ENCODE measurements at places on chromosomes 6 and 20. TPM values are rescaled to one million over a fixed set of nuclear protein-coding genes. Genes with fewer than 3 reads are reported as not detected.
A peak's percentile ranks its signal among the peaks of the same experiment; 100 is the strongest.

DNA sequence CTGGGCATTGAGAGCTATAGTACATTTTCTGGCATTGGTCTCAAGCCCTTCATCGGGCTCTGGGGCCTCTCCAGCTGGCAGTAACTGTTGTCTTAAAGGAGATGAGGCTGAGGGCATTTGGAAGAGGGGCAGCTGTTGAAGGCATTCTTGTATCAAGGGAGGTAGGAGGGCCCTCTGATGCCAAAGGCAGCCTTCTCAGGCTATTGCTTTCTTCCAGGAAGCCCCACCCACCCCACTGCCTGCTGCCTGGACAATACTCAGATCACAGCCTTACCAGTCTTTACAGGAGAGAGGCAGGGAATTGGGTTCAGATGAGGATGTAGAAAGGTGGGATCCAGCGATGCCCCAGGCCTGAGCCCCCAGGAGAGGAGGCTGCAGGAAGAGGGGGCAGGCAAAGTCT, 46.0 kb downstream of the CPXM1 start:
- no peak for DNase-seq

GRCh38 chr6:49548613-49549304, 1.7 kb upstream of the C6orf141 start:
- DNase-seq, result no peak

- no peak for DNase-seq
These were observed 47.7 kb upstream of the TMEM244 start for GRCh38 chr6:129908858-129909257.

DNA sequence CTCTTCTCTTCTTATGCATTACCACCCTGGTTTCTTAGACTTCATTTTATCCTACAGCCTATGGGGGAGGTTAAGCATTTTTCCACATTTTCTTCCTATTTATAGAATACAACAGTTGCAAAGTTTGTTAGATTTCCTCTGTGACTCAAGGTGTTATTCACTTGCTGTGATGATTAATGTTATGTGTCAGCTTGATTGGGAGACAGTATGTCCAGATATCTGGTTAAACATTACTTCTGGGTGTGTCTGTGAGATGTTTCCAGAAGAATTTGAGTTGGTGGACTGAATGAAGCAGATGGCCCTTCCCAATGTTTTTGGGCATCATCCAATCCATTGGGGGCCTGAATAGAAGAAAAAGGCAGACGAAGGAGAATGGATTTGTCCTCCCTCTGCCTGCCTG, 131.3 kb downstream of the C6orf118 start:
- no peak for DNase-seq

- DNase-seq, result no peak
These were observed 57.6 kb upstream of the KCNQ5 start for GRCh38 chr6:72564231-72564630.

DNA sequence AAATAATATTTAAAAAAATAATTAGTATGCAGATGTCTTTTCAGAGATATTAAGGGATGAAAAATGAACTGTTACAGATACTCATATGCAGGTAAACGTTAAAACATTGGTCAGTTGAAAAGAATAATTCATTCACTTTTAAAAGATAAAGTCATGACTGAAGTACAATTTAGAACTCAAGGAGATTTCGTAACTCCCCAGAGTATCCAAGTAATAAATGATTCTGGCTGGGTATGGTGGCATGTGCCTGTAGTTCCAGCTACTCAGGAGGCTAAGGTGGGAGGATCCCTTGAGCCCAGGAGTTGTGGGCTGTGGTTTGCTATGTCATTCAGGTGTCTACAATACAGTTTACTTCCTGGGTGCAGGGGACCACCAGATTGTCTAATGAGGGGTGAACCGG, 122.3 kb upstream of the TMEM181 start:
- no peak for DNase-seq

GRCh38 chr20:24691901-24692351, 222.5 kb downstream of the SYNDIG1 start:
- no peak for DNase-seq

DNA sequence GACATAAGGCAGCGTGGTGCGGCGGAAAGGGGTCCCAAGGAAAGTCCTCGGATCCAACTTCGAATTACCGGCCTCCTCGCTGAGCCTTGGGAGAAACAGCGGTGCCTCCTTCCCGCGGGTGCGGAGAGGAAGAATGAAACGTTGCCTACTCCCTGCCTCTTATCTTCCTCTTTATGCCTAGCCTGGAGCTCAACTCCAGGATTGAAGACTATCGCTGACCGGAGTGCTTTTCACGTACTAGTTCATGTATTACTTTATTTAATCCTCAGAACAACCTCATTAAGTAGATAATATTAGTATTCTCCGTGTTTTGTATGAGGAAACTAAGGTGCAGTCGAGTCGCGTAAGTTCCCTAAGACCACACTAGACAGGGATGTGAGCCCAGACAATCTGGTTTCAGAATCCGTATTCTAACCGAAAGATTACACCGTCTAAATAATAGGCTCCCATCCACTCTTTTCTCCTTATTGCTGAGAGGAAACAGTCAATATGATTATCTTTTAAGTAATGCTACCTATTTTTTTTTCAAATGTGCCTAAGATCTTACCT, 793 bp upstream of the PDSS2 start:
- DNase-seq, result no peak

DNA sequence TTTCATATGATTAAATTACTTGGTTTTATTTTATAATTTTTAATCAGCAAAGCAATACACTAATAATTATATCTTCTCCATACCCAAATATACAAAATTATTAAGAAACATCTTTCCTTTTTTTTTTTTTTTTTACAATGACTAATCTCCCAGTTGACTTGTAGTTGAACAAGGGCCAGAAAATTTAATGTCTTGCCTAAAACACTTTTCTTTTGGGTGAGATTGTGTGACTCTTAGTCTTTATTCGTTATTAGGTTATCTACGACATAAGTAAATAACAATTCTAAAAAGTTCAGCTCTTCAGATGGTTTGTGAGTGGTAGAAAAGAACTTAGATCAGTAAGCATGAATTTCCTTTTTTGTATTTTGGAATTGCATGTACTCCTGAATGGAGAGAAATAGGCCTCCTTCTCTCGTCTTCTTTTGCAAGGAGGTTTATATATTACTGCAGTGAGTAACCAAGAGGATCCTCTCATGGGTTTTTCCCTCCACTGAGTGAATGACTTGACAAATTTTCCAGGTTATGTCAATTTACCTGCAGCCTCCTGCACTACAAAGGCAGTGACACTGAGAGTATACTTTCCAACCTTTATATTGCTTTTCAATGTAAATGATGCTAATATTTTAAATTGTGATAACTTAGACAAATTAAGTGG, 364.5 kb upstream of the CITED2 start:
- DNase-seq, result no peak

DNA sequence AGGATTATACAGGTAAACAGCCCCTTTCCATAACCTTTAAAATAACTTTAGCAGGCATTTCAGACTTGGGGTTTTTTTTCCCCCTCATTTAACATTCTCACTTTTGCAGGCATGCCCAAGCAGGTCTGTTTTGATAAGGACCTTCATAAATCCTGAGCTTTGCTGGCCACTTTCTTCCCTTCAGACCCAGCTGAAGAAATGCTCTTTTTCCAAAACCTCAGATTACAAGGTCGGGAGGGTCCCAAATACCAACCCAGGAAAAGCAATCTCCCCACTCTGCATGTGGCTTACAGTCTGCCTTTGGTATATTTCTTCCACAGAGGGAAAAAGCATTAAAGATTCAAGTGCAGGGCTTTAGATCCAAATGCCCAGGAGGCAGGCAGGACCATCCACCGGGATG, 6.8 kb downstream of the NFATC2 start:
- DNase-seq, result no peak

DNA sequence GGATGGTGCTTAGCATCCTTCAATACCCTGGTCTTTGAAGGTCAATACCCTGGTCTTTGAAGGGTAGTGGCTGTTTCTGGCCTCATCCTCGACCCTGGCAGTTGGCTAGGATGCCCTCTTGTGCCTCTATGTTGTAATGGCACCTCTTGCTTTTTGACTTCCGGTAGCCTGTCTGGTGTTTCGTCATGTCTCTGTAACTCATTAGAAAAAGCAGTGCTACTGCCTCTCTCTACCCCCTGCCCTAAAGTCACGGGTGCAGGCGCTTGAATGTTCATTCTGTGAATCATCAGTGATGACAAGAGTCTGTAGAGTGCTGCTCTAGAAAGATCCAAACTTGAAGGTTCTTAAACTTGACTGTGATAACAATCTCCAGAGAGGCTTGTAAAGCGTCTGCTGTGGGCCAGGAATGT, 28.3 kb downstream of the RSPO4 start:
- peak; percentile 14 for DNase-seq

The TRAPPC3L gene
- not detected for total RNA-seq

Measured in CD8-positive, alpha-beta memory T cell (primary cell).